ENCODE measurements at places on chromosomes 7 and 10.
A peak's percentile ranks its signal among the peaks of the same experiment; 100 is the strongest.

- no peak for DNase-seq
Measured at GRCh38 chr7:108586274-108586710, 16.6 kb downstream of the DNAJB9 start.

GRCh38 chr10:95451150-95451549, 110.0 kb downstream of the SORBS1 start:
- no peak for DNase-seq

GRCh38 chr10:11697718-11698527, 44.3 kb upstream of the ECHDC3 start:
- peak; percentile 15 for DNase-seq

DNA sequence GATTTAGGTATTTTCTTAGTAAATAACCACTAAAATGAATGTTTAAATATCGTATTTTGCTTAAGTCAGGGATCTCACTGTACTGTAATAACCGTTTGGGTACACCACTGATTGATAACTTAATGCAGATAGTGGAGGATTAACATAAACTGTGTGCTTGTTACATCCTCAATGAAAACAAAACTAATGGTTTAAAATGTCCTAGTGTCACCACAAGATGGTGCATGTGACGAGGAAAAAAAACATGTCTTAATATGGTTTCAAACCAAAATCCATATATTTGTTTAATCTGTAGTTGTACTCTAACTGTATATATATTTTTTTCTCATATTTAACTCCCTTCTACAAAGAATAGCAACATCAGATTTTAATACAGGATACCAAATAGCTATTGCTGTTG, 19.2 kb downstream of the ARMC10 start:
- no peak for DNase-seq

- peak; percentile 75 for DNase-seq
Measured at GRCh38 chr10:92567952-92568600, 5.8 kb downstream of the IDE start.

- no peak for DNase-seq
Measured at GRCh38 chr7:129222064-129222463, 2.8 kb upstream of the AHCYL2 start.

GRCh38 chr7:117085275-117085674, 132.0 kb downstream of the ST7 start:
- no peak for DNase-seq

GRCh38 chr10:79073784-79074432, 5.1 kb downstream of the ZMIZ1 start:
- no peak for DNase-seq

DNA sequence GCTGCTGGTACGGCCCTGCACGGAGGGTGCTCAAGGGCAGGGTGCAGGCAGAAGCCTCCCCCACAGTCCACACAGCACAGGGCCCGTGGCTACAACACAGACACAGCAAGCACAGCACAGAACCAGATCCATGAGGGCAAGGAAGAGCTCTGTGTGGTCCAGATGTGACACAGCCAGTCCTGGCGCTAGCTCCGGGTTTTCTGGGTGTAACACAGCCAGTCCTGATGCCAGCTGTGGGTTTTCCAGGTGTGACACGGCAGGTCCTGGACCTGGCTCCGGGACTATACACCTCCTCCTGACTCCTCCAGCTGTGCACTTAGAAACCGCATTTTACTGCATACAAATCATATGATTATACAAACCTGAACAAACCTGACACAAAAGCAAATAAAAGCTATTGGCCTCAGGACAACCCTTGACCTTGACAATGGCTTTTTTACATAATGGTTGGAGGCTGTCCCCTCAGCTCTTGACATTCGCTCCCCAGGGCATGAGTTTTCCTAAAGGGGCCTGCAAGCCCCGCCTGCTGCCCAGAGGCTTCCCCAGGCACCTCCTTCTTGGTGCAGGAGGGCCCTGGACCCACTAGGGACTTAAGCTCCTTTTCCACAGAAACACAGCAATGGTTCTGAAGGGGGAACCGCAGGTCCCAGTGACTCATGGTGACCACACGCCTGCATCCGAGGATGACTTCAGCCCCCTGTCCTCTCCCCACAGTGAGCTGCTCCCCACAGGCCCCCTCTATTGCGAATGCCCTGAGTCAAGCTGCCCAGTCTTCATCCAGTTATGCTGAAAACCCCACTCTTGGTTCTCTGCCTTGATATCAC, 209.6 kb downstream of the PTPRN2 start:
- DNase-seq = no peak

- DNase-seq = no peak
Measured at GRCh38 chr7:107173691-107174406, 5.0 kb downstream of the HBP1 start.

- peak; percentile 63 for DNase-seq
Measured at GRCh38 chr7:37344886-37345579, 103.6 kb downstream of the ELMO1 start.

- no peak for DNase-seq
Measured at GRCh38 chr10:77711683-77712049, 74.1 kb upstream of the KCNMA1 start.

DNA sequence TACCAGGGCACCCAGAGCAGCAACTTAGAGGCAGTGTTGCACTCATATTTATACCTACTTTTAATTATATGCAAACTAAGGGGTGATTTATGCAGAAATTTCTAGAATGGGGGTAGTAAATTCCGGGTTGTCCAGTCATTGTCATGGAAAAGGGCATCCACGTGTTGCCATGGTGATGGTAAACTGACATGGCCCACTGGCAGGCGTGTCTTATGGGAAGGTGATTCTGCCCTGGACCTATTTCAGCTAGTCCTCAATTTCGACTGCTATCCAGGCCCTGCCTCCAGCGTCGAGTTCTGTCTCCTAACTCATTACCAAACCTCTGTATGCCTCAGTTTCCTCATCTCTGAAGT, 12.8 kb downstream of the SNX8 start:
- peak; percentile 86 for DNase-seq

GRCh38 chr10:130901311-130902165, 410.0 kb downstream of the TCERG1L start:
- peak; percentile 29 for DNase-seq

GRCh38 chr10:120999868-121000267, 148.7 kb downstream of the WDR11 start:
- DNase-seq = no peak

DNA sequence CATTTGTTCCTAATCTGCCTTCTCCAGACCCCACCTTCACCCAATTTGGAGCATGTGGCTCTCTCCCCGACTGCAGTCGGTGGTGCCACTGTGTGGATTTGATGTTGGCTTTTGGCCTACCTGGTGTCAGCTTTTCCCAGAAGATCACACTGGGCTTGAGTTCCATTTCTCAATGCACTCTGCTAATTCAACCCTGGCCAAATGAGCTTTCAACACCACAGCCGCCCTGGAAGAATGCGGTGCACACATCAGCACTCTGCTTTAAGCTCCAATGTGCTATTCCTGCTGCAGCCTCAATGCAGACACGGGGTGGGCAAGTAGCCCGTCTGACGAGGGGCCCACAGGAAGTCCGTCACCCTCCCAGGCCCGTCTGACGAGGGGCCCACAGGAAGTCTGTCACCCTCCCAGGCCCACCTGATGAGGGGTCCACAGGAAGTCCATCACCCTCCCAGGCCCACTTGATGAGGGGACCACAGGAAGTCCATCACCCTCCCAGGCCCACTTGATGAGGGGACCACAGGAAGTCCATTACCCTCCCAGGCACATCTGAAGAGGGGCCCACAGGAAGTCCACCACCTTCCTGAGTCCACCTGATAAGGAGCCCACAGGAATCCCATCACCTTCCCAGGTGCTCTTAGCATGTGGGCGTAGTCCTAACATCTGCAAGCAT, 64.4 kb downstream of the ASB13 start:
- DNase-seq = no peak

GRCh38 chr10:126245501-126245900, 142.8 kb downstream of the ADAM12 start:
- DNase-seq = no peak

DNA sequence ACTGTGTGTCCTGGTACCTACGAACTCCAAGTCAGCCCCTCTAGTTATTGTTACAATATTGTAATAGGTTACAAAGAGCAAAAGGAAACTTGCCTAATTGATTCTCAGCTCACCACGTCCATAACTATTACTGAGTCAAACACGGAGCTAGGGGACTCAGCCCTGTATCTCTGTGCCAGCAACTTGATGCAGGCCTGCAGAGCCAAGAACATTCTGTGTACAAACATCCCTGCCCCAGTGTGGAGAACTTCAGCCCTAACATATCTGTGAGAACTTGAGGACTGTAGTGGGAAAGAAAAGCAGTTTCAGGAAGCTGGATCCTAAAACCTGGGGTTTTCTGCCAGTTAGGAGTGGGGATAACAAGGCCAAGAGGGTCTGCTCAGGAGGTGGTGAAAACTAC, 114.9 kb upstream of the PRSS58 start:
- DNase-seq = no peak

GRCh38 chr10:132298038-132298881, 9.5 kb downstream of the STK32C start:
- no peak for DNase-seq

DNA sequence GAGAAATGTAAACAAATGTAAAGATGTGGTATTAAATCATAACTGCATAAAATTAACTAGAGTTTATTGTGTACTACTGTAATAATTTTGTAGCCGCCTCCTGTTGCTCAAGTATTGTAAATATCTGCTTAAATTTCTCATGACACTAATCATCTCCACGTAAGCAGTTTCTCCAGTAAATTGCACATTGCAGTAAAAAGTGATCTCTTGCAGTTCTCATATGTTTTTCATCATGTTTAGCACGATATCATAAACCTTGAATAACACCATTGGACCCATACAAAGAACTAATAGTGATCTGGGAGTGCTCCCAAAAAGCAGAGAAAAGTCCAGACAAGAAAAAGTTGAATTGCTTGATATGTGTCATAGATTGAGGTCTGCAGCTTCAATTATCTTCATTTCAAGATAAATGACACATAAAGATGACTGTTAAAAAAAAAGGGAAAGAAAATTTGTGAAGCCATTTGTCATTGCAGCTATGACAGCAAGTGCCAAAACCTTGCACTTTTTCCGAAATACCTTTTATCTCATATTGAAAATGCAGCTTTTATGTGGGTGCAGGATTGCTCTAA, 15.3 kb downstream of the LIPA start:
- DNase-seq = no peak

Data from mesendoderm (in vitro differentiated cells).